T follicular helper cell (primary cell): ENCODE measurements at places on chromosomes 5 and 9.

DNA sequence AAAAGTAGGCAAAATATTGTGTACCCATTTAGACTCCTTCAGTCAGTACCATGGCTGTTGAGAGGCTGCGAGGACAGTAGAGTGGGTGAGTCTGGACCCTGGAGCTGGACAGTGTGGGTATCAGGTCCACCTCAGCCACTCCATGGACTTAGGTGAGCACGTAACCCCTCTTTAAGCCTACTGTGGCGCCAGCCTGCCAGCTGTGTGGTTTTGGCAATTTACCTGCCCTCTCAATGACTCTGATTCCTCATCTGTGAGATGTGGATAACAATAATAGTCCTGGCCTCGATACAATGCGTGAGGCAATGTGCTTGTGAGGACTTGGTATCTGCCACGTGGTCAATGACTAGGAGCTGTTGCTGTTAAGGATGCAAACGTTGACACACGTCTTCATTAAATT lies 17.9 kb downstream of the SLC1A3 start:
- no peak for DNase-seq

GRCh38 chr5:164801910-164802309 lies 1296.5 kb downstream of the MAT2B start:
- no peak for DNase-seq

- DNase-seq = no peak
Measured at GRCh38 chr5:39765366-39765765, 340.6 kb upstream of the DAB2 start.

GRCh38 chr5:98330871-98331270 lies 442.6 kb upstream of the RGMB start:
- no peak for DNase-seq

DNA sequence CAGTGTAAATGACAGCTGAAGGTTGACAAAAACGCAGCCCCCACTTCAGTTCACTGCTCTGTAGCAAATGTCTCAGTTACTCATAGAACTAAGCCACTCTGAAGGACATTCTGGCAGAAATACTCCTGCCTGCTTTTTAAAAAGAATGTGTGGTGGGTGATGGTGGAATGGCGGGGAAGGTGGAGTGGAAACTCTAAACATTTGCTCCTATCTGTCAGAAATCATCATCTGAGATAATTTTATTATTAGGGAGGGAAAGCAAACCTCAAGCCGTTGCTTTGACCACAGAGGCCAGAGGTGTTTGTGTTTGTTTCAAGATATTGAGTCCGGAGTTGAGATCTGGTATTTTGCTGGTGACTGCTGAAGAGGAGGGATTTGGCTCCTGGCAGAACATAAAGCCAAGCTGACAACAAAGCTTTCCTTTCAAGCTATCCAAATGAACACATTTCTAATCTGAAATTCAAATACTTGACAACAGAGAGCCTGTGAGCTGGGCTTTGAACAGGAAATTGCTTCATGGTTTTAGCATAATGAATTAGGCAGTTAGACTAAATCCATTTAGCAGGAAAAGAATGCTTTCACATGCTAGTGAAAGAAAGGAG lies 362.7 kb downstream of the CSNK1G3 start:
- no peak for DNase-seq

GRCh38 chr5:93249651-93250289 lies 331.2 kb downstream of the NR2F1-AS1 start:
- no peak for DNase-seq
